Endothelial cell of umbilical vein (primary cell): ENCODE measurements at places on chromosomes 11 and 22. TPM values are rescaled to one million over a fixed set of nuclear protein-coding genes. Genes with fewer than 3 reads are reported as not detected.

Gene LARGE2
- not detected in 2 replicates for total RNA-seq

Gene OR56B4
- not detected in 2 replicates for total RNA-seq

Gene TMEM123
- total RNA-seq, result 199 and 257 TPM in 2 replicates

Gene THY1
- 0.75 TPM in 1 of 2 replicates, not detected in the other for total RNA-seq

Gene RIMBP3B
- 0.09 TPM in 1 of 2 replicates, not detected in the other for total RNA-seq

Gene VPREB1
- total RNA-seq, result not detected in 2 replicates

Gene TMEM225
- total RNA-seq, result not detected in 2 replicates

Gene TMEM191B
- 1.9 TPM in 1 of 2 replicates, not detected in the other for total RNA-seq

Gene TMPRSS5
- total RNA-seq, result 0.58 and 0.64 TPM in 2 replicates

Gene IGLL1
- not detected in 2 replicates for total RNA-seq

DNA sequence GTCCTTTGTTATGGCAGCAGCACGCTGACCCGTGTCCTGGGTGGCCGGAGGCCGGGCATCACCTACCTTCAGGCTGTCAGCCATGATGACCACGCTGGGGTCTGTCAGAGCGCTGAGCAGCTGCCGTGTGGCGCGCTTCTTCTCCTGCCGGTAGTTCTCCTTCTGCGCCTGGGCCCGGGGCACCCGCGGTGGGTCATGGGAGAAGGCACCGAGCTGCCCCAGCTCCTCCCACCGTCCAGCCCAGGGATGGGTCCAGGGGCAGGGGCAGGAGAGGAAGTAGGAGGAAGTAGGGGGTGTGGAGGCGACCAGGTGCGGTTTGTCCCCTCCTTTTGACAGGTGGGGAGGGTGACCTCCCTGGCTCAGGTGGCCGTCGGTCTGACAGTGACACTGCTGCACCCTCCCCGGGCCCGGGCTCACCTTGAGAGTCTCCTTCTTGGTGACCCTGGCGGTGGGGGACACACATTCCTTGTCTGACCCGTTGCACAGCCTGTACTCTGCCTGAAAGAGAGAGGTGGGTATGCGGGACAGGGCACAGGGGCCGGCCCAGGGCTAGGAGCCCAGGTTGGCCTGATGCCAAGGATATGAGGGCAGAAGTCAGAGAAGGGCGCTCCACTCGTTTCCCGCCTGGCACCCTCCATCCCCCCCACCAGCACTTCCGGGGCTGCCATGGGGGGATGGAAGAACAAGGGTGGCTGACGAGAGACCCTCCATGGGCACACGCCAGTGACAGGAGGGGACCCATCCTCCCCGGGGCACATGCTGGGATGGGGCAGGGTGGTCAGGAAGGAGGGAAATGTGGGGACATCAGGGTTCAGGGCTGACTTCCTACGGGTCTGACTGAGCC is 43.0 kb downstream of the OSBPL5 start:
- DNase-seq, result no peak

GRCh38 chr11:19380375-19380774 is 139.6 kb upstream of the E2F8 start:
- peak; percentile 79 for DNase-seq

DNA sequence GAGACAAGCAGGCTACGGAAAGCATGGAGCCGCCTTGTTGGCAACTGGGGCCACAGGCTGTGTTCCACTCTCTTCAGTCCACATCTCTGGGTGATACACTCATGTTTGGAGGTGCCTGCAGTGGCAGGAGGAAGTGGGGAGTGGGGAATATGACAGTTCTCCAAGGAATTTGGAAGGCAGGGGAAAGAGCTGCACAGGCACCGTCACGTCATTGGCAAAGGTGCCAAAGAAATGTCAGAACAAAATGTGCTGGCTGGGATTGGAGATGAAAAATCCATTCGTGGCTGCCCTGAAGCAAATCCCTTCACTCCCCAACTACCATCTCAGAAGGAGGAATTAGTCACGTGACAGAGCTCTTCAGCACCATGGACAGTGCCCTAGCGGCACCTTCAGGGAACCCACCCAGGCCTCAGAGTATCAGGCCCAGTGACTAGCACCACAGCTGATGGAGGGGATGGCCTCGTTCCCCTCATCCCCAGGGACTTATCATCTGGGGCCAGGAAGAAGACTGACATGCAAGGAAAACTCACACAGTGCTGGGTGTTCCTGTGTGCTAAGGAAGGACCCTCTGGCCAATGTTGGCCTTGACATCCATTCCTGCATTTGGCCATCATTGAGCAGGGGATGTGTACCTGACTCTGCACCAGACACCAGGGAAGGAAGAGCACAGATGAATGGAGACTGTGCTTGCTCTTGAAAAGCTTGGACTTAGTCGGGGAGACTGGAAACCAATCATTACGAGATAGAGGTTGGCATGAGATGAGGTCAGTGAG is 48.5 kb upstream of the PRDM11 start:
- DNase-seq, result peak; percentile 43

GRCh38 chr11:75797116-75797515 is 17.9 kb upstream of the UVRAG start:
- no peak for DNase-seq

DNA sequence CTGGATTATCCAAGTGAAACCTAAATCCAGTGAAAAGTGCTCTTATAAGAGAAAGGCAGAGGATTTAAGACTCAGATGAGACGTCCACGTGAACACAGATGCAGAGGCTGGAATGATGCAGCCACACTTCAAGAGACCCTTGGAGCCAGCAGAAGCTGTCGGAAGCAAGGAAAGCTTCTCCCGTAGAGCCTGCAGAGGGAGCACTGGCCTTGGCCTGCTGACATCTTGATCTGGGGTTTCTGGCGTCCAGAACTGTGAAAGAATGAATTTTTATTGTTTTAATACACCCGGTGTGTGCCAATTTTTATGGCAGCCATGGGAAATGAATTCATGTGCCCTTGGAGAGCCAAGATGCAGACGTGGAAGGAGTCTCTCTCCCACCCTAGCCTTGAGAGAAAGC is 407.0 kb upstream of the B3GAT1 start:
- no peak for DNase-seq

- DNase-seq, result no peak
Observed at GRCh38 chr11:12198251-12199222, 88.1 kb downstream of the MICAL2 start.

DNA sequence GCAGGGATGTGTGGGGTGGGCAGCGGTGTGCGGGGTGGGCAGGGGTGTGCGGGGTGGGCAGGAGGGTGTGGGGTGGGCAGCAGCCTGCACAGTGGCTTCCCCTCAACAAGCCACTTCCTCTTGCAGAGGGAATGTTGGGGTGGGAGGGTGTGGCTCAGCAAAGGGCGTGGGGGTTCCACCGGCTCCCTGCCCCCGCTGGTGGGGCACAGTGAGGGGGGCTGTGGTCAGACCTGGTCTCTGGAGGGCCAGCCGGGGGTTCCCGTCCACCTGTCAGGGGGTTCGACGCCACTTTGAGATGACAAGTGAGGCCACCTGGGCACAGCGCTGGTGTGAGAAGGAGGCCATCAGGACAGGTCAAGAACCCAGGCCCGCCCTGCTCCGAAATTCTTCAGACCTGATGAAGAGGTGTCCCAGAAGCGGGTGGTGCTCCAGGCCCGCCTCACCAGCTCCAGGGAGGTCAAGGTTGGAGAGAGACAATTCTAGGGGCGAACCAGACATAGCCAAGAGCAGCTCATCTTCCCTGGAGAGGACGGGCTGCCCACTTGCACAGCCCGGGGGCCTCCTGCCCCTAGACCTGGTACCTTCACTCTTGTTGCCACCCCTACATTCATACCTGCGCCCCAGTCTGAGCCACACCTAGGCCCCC is 1.3 kb downstream of the C11orf21 start:
- no peak for DNase-seq

DNA sequence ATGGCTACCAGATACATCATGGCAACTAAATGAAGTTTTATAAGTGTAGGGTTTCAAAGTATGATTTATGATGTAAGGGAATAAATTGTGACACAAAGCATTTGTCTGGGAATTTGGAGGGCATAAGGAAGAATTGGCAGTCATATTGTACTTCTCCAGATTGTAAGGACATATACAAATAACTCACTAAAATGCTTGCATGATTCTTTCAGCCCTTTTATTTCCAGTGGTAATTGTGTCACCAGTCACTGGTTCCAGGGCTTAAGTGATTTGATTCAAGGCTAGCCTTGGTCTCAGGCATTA is 299.4 kb upstream of the ANO5 start:
- DNase-seq, result no peak

DNA sequence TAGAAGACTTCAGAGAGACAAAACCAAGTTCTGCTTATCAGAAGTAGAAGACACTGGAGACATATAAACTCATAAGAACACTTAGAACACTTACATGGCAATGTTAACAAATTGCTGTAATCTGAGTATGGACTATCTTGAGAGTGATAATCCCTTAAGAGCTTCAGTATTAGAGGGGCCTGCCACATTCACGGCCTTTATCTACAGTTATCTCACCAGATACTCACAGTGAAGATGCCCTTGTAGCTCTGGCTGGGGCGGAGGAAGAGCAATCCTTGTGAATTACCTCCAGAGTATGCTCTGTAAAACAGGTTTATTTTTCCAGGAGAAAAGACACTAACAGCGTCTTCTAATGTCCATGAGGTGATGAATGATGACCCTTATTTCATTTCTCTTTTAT is 762.8 kb downstream of the FAM181B start:
- no peak for DNase-seq

DNA sequence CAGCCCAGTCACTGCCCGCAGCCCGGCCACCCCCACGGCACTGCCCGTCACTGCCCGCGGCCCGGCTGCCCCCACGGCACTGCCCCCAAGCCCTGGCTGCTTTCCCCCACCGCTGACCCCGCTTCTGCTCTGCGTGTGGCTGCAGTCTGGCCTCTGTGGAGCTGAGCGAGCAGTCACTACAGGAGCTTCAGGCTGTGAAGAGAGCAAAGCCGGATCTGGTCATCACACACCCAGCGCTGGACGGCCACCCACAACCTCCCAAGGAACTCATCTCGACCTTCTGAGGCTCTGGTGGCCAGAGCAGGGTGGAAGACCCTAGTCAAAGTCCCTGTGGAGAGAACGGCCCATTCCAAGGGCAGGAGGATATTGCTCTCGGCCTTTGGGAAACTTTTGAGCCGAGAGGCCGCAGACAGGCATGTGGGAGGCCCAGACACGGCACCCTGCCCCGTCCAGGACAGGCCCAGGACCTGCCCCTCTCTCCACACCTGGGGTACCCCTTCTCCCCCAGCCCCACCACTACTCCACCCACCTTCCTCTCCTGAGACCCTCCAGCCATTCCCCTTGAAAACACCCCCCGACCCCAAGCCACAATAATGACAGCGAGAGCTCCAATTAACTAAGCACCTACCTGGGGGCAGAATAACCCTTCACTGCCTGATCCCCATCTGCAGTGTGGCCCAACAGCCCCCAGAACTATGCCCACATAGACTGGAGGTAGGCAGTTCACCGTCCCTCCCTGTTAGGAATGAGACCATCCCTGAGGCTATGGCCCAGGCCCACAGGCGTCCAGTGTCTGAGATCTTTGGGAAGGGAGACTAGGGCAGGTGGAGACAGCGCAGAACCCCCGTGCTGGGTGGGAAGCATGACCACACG is 3.7 kb upstream of the PGGHG start:
- no peak for DNase-seq

DNA sequence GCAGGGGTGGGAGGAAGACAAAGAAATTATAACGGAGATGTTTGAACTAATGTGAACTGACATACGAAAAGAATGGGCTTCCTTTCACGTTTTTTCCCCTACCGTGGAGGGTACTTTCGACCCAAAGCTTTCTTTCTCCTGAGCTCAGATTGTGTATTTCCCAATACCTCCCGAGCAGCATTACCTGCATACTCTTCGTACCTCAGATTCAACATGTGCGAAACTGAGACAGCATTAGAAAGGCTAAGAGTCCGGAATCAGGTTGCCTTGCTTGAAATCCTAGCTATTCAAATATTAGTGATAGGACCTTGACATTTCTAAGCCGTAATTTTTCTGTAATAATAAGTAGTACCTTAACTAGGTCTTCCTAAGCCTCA is 778 bp upstream of the PAK1 start:
- no peak for DNase-seq

- DNase-seq, result no peak
Observed at GRCh38 chr22:24142241-24142640, 39.0 kb upstream of the SUSD2 start.

GRCh38 chr11:63816166-63816565 is 2.9 kb downstream of the SPINDOC start:
- no peak for DNase-seq

GRCh38 chr11:126499131-126499752 is 143.8 kb downstream of the ST3GAL4 start:
- DNase-seq, result no peak

GRCh38 chr11:93936460-93936859 is 84.7 kb upstream of the HEPHL1 start:
- DNase-seq, result no peak

DNA sequence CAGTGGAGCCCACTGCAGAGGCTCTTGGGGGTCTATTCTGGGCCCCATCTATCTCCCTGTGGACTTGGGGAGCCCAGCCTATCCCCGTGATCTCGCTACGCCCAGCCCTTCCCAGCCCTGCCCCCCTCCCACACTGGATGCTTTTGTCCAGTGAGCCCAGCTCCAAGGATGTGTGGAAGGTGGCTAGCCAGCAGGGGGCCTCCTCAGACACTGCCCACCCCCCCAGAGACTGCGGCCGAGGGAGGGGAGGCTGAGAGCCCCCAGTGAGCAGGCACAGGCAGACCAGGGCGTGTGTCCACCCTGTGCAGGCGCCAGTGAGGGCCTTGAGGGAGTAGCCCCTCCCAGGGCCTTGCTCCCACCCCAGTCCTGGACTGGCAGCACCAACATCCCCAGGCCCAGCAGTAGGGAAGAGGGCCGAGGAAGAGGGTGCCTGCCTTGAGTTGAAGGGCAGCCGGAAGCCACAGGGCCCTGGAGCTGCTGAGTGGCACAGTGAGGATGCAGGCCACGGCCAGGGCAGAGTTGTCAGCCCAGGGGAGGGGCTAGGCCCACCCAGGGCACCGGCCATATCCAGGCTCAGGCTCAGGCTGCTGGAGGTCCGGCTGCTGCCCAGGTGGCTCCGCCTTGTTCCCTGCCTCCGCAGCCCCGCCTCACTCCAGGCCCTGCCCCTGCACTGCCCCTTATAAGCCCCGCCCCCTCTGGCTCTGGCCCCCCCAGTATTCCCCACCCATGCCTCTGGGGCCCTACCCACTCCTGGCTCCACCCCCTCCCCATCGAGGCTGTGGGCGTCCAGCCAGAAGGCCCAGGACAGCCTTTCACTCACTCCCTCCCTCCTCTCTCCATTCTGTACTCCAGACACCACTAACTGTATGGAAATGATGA is 28.0 kb downstream of the MOB2 start:
- no peak for DNase-seq

DNA sequence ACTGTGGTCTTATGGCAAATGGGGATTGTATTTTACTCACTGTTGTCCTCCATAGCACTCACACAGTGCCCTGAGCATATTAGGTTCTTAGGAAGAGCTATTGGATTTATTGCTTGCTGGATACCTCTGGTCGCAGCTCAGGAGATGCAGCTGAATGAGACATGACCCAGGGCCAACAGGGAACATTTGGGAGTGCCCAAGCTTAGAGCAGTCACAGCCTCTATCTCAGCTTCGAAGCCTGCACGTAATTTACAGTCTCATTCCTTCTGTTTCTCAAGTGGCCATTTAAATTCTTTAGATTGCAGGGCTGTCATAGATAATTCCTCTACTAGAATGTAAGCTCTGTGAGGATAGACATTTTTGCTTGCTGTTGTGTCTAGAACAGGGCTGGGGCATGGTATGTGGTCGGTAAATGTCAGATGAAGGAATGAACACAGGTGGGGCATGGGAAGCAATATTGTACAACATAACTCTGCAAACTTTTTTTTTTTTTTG is 192.8 kb downstream of the GRIK4 start:
- no peak for DNase-seq
